Activated CD4-positive, CD25-positive, alpha-beta regulatory T cell treated with anti-CD3 and anti-CD28 coated beads, Interleukin-2, amount 50 U/mL, for 72 hours (primary cell): ENCODE measurements at places on chromosomes 1 and 21.

GRCh38 chr1:46525253-46525983, 26.0 kb downstream of the KNCN start:
- no peak for DNase-seq

DNA sequence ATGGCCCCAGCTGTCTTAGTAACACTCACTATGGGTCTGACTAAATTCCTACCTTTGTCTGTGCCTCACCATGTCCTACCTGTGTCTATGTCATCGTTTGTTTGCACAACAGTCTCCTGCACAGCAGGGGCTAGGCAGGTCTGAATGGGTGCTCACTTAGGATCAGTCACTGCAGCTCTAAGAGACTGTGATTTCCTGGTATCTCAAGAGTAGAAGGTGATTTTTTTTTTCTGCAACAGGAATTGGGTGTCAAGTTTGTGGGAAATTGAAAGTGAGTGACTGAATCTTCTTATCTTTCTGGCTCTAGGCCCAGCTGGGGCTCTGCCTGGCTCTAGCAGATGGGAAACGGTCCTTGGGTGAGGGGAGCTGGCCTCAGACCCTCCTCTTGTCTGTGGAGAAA, 46.4 kb upstream of the TRABD2B start:
- no peak for DNase-seq

DNA sequence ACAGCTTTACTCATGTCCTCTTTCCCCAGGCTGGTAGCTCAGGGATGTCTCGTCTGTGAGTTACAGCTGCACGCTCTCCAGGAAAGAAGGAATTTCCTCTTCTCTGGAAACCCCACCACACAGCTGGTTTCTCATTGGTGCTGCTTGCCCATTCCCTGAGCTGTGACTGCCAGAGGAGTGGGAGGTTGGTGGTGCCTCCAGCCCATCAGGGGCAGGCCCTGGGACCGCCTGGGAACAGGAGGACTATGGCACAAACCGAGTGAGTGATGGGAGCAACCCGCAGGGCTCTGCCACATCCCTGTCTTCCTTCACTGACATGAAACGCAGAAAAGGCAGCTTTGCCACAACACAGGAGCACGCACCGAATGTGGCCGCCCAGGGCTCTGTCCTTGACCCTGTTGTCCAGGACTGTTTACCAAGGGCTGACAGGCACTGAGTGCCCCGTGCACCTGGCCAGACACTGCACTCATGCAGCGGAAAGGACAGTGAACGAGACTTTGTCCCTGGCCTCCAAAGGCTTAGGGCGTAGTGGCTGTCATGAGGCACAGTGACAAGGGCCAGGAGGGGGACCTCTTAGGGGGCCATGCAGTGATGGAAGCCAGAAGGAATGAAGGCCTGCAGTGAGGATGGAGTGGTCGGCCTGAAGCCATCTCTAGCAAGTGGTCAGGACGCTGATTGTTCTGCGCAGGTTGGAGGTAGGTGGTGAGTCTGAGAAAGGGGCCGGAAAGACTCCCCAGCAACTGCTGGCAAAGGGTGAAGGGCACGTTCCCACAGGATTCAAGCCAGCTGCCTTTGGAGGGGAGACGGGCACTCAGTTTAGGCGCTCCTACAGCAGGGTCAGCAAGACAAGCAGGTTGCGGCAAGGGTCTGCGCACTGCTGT, 1.7 kb upstream of the CCNL2 start:
- no peak for DNase-seq

DNA sequence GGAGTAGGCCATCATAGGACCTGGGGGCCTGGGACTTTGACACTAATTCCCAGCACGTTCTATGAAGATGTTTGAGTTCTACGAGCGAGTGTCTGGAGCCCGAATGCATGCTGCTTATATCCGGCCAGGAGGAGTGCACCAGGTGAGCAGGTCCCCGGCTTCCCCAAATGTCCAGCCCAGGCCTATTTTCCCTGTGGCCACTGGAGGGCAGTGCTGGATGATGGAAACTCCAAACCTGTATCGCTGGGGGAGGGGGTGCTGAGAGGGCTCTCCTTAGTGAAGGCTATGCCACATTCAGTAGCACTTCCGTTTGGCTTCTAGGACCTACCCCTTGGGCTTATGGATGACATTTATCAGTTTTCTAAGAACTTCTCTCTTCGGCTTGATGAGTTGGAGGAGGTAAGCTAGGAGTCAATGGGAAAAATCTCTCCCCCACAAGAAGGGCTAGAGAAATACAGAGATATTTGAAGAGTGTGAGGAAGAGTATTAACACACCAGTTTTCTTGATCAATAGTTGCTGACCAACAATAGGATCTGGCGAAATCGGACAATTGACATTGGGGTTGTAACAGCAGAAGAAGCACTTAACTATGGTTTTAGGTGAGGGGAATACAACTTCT, 5.2 kb upstream of the FCER1G start:
- peak; percentile 63 for DNase-seq

GRCh38 chr1:9093091-9093490, 23.7 kb upstream of the SLC2A5 start:
- no peak for DNase-seq

GRCh38 chr1:180229483-180230415, at the start of gene LHX4:
Gene LHX4 (plus strand): TSS chr1:180230264. CDS start chr1:180230530, 266 bp downstream.
- DNase-seq, result no peak

GRCh38 chr1:228986093-228986904, 251.0 kb downstream of the RHOU start:
- DNase-seq, result no peak

- DNase-seq, result no peak
Measured at GRCh38 chr1:14486401-14487201, 111.9 kb upstream of the KAZN start.

DNA sequence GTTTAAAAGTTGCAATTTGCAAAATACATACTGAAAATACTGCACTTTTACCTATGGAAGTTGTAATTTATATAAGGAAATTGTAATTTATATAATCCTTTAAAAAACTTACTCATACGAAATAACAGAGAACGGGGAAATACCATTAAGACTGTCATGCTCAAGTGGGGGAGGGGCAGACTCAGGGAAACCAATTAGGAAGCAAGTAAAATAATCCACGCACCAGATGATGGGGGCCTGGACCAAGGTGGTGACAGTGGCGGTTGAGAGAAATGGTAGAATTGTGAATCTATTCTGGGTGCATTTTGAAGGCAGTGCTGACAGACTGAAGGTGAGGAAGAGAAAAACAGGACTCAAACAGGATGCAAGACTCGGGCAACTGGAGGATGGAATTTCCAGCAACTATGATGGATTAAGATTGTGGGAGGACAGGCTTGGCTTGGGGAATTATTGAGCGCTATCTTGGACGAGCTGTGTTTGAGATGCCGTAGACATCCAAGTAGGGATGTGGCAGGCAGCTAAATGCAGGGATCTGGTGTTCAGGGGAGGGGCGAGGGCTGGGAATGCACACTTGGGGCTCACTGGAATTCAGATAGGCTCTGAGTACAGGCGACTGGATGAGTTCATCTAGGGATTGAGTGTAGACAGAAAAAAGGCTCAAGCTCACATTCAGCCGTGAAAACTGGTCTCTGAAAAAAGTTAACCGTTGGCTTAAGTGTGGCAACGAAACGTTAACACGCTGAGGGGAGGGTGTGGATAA, 977 bp downstream of the LCA5L start:
- no peak for DNase-seq

DNA sequence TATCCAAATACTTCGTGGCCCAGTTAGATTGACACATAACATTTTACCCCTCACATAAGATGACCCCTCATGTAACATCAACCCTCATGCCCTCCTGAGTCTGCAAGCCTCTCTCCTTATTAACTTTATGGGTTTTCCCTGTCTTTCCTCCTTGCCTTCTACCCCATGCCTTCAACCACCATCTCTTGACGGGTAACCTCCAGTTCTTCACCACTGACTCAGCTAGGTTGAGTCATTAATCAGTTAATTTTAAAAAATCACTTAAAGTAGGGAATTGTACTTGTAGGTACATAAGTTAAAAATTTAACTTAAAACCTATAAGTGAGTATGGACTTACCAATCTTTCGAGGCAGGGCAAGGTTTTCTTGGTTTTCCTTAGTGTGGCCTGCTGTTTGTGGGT, 330.7 kb downstream of the CAMTA1 start:
- DNase-seq, result no peak

DNA sequence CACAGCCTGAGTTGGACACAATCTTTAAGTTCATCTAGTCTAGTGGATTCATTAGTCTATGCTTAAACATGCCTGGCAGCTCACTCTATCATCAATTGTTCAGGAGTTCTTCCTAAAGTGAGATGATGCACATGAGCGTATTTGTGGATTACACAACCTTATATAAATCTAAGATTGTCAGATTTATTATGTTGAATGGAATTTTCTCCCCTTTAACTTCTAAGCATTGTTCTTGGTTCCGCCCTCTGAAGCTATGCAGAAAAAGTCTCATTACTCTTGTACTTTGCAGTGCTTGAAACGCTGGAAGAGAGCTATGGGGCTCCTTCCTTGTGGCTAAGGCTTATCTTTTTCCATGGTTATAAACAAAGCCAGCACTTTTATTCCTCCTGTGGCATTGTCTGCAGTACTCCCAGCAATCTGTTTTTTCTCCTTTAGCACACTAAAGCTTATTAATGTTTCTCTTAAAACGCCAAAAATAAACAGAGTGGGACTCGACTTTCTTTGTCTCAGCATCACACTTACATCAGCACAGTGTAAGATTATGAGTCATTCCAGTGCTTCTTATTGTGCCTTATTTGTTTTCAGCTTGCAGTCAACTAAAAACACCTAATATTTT, 316.8 kb upstream of the CAMK1G start:
- DNase-seq, result no peak

DNA sequence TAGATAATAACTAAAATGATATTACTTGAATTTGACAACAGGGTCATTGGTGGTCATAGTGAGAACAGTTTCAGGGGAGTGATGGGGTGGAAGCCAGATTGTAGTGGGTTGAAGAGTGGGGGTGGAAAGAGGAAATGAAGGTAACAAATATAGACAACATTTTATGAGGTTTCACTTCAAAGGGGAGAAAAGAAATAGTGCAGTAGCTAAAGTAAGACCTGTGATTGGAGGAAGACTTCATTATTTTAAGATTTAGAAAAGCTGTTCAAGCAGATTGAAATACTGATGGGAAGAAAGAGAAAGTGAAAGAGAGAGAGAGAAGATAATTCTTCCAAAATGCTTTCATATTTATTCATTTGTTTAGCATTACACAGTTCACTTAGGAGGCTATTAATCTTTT, 52.0 kb upstream of the KCNA3 start:
- DNase-seq, result no peak

GRCh38 chr1:30977105-30977504, 68.5 kb upstream of the SDC3 start:
- no peak for DNase-seq

DNA sequence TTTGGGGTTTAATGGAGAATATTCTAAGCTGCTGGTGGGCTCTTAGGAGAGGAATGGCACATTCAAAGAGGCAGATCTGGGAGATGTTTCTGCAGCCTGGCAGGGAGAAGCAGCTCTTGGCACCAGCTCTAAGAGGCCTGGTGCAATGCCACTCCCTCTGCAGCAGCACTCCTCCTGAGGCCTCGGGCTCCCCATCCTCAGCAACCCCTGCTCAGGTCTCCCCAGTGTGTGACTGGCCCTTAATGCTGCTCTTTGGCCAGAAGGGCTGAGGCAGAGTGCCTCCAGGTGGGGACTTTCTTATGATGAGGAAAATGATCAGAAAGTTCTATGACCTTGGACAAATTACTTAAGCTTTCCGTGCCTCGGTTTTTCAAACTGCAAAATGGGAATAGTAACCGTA, 55.5 kb downstream of the MAB21L3 start:
- no peak for DNase-seq

DNA sequence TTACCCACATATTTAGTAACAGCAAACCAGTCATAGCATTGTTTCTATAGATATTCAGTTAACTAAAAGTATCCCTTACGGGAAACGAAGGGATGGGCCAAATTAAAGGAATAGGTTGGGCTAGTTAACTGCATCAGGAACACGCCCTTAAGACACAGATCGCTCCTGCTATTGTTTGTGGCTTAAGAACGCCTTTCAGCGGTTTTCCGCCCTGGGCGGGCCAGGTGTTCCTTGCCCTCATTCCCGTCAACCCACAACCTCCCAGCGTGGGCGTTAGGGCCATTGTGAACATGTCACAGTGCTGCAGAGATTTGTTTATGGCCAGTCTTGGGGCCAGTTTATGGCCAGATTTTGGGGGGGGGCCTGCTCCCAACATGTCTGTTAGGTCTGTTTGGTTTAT, 14.7 kb downstream of the TNFRSF18 start:
- DNase-seq, result no peak

GRCh38 chr1:2504225-2504948, 22.0 kb downstream of the PANK4 start:
- DNase-seq, result no peak

DNA sequence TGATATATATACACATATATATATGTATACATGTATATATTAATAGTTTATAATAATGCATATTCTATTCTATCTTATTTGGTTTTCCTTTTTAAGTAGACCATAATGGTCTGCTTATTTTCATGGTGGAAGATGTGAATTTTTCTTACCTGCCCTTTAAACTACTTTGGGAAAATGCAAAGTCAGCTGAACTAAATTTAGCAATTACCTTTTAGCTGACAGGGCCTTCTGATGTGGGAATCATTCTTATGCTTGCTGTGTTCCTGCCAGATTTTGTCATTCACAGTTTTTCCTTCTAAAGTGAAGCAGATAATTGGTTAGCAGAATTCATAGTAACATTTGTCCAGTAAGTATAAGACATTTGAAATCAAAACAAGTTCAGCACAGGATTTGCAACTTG, 63.2 kb upstream of the SAMSN1 start:
- DNase-seq, result no peak

GRCh38 chr21:35102488-35103371, 53.6 kb upstream of the RUNX1 start:
- DNase-seq, result no peak

DNA sequence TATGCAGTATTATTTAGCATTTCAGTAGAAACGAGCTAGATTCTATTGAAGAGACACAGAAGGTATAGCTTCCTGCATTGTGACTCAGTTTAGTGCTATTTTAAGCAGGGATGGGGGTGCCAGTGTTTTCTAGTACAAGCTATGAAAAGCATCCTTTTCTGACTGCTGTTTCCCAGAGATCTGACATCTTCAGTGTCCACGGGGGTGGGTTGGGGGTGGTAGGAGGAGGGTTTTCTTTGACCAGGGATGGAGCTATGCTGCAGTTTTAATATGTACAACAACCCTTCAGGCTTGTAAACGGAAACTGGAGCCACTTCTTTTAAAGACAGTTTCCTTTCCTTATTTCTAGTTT, 2.7 kb upstream of the NEGR1 start:
- DNase-seq, result no peak

GRCh38 chr1:214574598-214575411, 23.4 kb upstream of the PTPN14 start:
- no peak for DNase-seq

DNA sequence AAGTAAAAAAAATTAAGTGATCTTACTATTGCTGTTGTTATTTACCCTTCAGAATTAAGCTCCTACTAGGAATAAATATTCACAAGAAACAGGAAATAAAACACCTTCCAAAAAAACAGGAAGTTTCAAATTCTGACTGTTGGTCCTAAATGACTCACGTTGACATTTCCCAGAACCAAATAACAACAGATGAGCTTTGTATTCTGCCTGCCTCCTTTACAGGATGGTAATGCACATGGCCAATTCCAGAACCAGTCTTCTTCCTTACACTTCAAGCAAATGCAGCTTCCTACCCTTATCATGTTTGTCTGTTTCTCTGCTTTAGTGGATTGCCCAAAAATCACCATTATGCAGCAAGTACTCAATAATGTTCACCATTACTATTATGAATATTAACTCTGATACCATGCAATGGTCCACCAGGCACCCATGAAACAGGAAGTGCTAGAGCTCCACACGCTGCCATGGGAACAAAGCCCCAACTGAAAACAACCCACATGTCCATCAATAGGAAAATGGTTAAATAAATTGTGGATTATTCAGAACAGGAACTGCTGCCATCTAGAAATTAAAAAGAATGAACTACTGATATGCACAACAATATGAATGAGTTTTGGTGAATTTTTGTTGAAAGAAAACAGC, 8.9 kb downstream of the CASP9 start:
- DNase-seq, result no peak
